ENCODE measurements at places on chromosomes 16 and 17.
A peak's percentile ranks its signal among the peaks of the same experiment; 100 is the strongest.

GRCh38 chr17:39357986-39358385 lies 43.4 kb downstream of the FBXL20 start:
- no peak for DNase-seq

- DNase-seq, result no peak
These were observed 50.4 kb downstream of the KATNIP start for GRCh38 chr16:27600381-27600780.

GRCh38 chr16:66115373-66115772 lies 251.1 kb upstream of the CDH5 start:
- no peak for DNase-seq

GRCh38 chr17:19996086-19996485 lies 13.1 kb upstream of the SPECC1 start:
- DNase-seq, result no peak

DNA sequence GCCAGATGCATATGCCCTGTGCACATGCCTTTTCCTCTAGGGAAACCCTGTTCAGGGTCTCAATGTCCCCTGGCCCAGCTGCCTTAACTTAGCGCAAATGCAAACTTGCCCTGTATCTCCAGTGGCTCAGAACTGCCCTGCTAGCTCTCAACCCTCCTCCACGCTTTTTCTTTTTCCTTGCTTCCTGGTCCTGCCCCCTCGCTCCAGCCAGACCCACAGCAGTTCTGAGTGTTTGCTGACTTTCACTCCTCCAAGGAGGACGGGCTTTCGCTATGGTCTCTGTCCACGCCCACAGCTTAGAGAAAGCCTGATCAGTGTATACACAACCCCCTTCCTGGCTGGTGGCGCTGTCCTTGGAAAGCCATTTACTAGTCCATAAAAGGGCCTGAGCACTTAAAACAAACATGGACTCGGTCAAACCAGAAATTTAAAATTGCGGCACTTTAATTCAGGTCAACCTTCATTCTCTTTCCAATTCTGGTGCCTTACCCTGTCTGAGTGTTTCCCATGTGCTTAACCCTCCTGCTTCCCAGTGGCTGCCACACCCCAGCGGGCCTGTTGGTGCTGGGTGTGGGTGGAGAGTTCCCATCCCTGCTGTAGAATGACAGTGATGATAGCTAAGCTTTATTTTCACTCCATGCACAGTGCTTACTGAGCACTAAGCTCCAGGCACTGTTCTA lies 15.6 kb upstream of the TMEM98 start:
- no peak for DNase-seq

DNA sequence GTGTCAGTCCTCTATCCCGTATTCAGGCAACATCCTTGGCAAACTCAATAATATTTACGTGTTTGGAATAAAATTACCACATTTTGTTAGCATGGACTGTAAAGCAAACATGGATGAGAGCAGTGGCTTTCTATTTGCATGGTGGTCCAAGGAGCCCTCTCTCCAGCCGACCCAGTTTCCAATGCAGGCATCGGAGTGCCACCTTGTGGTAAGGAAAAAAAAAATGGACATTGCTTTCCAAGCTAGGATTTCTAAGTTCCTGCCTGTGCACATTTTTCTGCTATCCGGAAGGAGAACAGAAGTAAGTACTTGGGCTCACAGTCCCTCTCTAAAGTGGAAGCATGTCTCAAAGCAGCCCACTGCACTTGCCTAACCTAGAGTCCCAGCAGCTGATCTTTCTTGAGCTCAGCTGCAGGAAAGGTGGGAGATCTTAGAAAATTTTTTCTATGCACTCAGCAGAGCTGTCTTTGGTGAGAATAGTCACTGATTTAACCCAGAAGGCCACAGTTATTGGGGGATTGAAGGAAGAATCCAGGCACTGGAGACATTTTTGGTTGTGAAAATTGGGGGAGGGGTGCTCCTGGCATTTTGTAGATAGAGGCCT lies 46.0 kb upstream of the ERCC4 start:
- no peak for DNase-seq

DNA sequence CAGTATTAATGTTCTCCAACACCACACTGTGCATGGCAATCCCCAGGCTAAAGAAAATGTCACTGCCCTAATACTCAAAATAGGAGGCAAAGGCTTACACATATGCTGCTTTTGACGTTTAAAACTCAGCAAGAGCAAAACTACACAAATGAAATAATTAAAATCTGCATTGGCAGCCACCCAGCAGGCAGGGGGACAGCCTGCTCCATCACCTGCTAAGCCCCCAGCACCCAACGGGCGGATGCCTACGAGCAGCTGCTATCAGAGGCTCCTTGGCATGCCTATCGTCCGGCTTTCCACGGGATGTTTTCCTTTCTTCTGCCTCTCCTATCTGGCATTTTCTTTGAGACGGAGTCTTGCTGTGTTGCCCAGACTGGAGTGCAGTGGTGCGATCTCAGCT lies 337.5 kb downstream of the SOX9 start:
- no peak for DNase-seq

- peak; percentile 95 for DNase-seq
These were observed at the start of the genes HCFC1R1 and THOC6 for GRCh38 chr16:3023669-3024478. Gene HCFC1R1 (minus strand): TSS chr16:3023942. CDS start chr16:3023941, 1 bp downstream. Gene THOC6 (plus strand): TSS chr16:3024035. CDS start chr16:3024327, 292 bp downstream.

- DNase-seq, result no peak
These were observed 1.2 kb upstream of the ABCA9 start for GRCh38 chr17:69061721-69062556.

DNA sequence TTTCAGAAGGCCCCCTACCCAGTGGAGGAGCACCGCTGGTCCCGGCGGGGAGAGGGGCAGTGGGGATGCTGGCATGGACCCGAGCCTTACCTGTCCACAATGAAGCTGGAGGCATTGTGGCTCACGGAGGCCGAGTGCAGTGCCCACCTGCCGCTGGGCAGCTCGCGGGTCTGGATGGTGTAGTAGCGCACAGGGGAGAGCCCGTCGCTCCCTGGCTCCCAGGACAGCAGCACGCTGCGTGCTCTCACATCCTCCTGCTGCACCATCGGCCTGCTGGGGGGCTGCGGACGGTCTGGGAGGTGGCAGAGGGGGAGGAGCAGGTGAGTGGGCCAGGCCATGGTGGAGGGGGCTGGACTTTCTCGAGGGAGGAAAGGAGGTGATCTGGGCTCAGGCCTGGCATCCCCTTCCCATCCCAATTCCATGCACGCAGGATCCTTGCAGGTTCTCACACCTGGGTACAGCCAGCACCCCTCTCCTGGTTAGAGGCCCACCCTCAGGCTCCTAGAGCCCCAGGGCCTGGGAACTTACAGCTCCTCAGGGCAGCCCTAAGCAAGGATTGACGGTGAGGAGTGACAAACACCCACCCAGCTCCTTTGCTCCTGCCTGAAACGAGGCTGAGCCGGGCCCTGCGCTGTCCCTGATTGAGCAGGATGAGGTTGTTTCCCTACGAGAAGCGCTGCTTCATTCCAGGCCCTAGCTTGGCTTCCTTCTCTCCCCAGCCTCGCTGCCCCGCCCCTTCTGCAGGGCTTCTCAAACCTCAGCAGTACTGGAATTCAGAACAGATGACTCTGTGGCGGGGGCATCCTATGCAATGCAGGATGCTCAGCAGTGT lies 76.2 kb upstream of the CDC42EP4 start:
- DNase-seq, result no peak

DNA sequence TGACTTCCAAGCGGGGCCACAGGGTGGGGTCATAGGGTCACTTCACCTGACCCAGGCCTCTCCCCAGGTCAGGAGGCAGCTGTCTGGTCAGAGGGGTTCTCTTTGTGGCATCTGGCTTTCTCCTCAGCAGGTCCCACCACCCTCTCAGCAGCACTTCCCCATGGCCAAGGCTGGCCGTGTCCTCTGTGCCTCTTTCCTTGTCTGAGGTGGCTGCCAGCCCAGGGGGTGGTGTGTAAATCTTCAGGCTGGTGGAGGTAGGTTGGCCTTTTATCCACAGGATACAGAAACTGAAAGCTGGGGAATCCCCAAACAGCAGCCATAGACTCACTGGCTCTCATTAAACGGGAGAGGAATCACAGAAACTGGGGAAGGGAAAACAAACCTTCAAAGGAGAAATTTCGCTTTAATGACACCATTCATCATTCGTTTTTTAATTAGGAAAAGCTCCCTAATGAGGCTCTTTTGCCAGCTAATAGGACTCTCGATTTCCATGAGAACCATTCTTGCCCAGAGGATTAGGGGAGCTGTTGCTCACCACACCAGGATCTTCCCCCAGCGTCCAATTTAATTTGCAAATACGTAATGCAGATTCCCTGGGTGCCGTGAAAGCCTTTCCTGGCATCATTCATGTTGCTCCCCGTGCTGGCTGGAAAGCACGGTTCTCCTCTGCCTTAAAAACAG lies 18.0 kb downstream of the C17orf75 start:
- peak; percentile 37 for DNase-seq

DNA sequence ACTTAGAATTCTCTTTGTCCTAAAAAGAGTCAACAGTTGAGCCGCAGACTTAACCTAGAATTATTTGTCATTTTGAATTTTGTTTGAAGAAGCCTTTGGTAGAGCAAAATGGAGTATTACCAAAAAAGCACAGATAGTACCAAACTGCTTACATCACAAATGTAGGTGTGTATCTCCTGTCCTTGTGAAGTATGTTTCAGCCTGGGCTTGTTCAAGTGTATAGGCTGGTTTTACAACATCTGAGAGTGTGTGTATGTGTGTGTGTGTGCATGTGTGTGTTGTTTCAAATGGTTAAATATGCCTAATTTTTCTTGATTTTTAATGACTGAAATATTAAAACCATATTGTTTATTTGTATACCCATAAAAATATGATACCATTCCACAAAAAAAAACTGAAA lies 188.7 kb upstream of the AXIN2 start:
- no peak for DNase-seq

DNA sequence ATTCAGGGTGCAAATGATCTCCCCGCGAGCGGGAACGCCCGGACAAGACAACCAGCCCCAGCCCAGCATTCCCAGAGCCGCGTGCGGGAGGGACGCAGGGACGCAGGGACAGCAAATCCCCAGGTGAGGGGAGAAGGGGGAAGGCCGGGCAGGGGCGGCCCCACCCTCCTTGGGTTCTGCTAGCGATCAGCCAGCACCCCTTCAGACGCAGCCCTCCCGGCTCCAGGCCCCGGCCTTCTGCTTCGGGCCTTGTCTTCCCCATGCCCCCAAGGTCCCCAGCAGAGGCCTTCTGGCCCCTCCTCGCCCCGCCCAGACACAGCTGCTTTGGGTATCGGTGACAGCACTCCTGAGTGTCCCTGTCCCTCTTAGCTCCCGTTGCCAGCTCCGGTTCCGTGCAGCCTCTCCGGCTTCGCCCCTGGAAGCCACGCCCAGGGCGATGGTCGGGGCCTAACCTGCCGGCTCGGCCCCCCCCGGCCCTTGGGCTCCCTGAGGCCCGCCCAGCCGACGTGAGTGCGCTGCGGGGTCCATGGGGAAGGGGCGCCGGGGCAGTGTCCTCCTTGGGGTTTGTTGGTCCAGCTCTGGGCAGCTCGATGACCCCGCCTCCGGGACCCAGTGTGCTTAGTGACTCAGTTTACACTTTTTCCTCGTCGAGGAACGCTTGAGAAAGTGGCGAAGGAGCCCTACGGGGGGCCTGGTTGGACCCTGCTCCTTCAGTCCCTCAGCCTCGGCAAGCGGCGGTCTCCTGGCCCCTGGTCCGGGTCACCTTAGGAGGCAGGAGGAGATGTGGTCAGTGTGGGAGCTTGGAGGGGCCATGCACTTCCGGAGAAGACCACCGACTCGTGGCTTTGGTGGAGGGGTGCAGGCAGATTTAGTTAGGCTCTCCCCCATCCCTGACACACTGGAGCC lies 50.5 kb upstream of the AMZ2 start:
- DNase-seq, result peak; percentile 42

- peak; percentile 60 for DNase-seq
These were observed 2.9 kb upstream of the CACNG3 start for GRCh38 chr16:24253192-24253591.

DNA sequence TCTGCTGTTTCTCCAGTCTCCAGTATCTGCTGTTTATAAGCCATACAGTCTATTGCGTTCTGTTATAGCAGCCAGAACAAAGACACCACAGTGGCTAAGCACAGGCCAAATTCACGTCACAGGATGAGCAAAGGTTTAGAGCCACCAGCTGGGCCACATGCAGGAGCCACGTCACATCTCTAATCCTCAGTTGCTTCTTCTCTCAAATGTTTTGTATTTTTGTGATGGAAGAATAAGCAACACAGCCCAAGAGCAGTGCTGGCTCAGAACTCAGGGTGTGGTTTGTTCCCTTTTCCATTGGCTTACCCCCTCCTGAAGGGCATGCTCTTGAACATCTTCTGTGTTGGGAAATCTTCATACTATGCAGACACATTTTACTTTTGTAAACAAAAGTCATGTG lies 309.4 kb upstream of the CDH5 start:
- DNase-seq, result no peak

GRCh38 chr17:66494023-66494803 lies 191.8 kb downstream of the PRKCA start:
- DNase-seq, result no peak

- DNase-seq, result no peak
These were observed 60.7 kb upstream of the TEX2 start for GRCh38 chr17:64323774-64324173.

DNA sequence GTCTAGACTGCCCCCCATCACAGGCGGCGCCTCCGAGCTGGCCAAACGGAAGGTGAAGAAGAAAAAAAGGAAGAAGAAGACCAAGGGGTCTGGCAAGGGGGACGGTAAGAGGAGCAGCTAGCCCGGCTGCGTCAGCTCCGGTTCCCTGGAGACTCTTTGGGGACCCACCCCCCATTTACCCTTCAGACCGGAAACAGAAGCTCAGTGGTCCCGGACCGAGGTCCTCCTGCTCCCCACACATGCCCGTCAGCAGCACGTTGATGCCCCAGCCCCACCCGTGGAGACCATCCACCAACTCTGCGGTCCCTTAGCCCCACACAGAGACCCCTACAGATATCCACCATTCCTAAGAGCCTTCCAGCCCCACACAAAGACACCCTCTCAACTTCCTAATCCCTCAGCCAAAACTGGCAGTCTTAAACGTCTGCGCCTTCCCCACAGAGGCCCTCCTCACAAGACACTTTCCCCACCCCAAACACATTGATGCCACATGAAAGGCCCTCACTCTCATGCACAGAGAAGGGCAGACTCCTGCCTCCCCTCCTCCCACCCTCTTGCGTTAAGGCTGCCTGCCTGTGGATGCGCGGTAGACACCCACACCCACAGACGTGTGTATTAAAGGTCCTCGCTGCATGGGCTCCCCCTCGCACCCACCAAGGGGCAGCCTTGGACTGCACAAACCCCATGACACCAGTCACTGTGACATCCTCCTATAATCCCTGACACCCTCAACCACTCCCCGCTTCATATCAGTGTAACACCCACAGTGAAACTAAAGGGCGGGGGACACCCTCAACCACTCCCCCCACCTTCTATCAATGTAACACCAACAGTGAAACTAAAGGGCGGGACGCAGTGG lies 58.2 kb upstream of the RPH3AL start:
- peak; percentile 73 for DNase-seq

DNA sequence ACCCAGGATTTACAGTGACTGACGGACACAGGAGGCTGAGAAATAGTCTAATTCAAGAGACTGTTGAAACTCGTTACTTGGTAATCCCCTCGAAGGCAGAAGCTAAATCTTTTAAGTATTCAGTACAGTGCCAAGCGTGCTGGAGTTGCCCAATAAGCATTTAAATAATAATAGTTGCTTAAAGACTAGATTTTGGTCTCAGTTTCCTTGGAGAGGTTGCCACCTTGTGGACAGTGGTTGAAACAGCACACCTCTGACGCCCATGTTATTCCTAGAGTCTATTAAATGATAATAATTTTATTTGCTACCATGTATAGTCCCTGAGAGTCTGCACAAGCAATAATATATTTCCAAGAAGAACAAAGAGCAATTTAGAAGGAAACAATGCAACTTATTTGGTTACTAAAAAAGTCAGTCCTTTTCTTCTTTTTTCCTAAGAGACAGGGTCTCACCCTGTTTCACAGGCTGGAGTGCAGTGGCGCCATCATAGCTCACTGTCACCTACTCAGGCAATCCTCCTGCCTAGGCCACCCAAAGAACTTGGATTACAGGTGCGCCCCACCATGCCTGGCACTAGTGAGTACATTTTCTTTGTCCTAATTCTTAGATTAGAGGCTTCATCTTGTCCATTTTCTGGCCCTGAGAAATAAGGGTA lies 138.0 kb upstream of the NUDT7 start:
- DNase-seq, result peak; percentile 44

Data from CD4-positive, alpha-beta T cell treated with Interleukin-2 at 100 ng/mL for 4 hours (primary cell).